Activated CD4-positive, alpha-beta T cell treated with anti-CD3 and anti-CD28 coated beads for 36 hours (primary cell): ENCODE measurements at places on chromosomes 13 and 19. TPM values are rescaled to one million over a fixed set of nuclear protein-coding genes. Genes with fewer than 3 reads are reported as not detected.

DNA sequence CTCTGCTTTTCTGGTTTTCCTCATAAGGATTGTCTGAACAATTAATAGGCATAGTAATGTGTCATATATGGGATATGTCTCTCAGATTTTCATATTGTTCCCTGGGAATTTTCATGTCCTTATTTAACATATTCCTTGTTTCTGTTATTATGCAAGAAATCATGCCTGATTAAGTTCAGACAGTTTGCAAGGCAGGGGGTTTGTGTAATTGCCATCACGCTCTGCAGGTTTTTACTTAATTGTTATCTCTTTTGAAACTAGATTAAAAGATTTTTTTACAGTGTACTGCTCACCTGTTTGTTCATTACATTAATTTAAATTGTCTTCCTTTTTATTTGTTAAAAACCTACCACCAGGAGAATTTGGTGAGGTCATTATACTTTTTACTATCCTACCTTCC lies 1253.2 kb upstream of the PRR20A start:
- no peak for DNase-seq

GRCh38 chr13:29523199-29523961 lies 72.1 kb downstream of the SLC7A1 start:
- no peak for DNase-seq

The ZNF442 gene
- total RNA-seq = 1.7 TPM

- DNase-seq = no peak
Observed at GRCh38 chr19:43620061-43621001, 902 bp upstream of the ZNF428 start.

DNA sequence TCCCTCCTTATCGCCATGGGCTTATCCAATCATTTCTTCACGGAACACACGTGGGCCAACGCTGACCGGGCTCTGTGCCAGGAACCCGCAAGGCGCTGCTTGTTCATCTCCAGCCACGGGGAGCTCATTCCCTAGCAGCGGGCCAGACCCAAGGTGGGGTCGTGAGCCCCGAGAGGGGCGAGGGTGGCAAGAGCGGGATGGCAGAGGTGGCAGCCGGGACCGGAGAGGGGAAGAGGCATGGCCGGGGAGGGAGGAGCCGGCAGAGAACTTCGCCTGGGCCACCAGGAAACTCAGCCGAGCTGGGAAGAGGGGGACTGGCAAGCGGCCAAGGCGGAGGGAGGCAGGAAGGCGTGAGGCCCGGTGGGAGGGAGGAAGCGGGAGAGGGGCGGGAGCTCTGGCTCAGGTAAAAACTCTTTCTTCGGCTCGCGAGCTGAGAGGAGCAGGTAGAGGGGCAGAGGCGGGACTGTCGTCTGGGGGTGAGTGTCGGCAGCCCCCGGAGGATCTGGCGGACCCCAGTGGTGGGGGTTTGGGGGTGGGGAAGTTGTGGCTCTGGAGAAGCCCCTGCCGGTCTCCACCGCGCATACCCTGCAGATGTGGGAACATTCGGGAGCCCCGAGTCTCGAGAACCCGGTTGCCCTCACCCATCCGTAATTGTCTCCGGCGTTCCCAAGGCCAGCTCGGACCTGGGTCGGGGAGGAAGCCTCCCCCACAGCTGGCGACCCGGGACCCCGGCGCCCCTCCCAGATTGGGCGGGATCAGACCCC lies at the start of gene B3GNT3:
TSS of gene B3GNT3 (plus strand) at position 408 of the 764 bp plus-strand sequence. CDS start 12,670 bp downstream, outside the sequence.
- DNase-seq = peak; percentile 56

GRCh38 chr19:2087621-2088100 lies 8.5 kb downstream of the MOB3A start:
- DNase-seq = peak; percentile 49
